ENCODE measurements at places on chromosomes 11 and 22.

- DNase-seq = peak; percentile 54
Observed at GRCh38 chr11:3341298-3341697, 37.6 kb downstream of the ZNF195 start.

- DNase-seq = no peak
Observed at GRCh38 chr22:42111798-42112197, 18.8 kb downstream of the CYP2D6 start.

DNA sequence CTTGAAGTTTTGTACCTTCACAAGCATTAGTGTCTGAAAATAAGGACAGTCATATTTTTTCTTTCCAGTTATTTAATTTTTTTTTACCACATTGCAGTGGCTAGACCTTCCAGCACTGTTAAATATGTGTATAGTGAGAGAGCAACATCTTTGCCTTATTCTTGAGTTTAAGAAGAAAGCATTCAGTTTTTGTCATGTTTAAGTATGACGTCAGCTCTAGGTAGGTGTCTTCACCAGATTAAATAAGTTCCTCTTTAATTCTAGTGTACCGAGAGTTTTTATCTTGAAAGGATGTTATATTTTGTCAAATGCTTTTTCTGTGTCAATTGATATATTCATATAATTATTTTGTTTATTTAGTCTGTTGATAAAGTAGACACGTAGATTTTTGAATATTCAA lies 258.8 kb downstream of the FAM181B start:
- no peak for DNase-seq

DNA sequence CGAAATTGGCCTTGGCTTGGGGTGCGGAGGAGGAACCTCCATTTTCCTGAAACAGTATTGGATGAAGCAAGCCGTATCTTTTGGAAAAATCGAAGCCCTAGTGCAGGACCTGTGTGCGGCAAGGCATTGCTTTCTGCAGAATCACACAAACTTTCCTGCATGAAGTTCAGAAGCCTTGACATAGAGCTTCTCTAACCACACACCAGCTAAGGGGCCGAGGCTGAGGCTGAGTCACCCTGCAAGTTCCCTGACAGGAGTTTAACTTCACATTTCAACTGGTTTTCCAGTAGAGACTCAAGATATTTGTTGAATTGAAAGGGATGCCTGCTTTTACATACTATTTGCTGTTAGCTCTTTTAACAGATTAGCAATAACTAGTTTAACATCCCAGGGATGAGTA lies 67.8 kb downstream of the TCF20 start:
- no peak for DNase-seq

DNA sequence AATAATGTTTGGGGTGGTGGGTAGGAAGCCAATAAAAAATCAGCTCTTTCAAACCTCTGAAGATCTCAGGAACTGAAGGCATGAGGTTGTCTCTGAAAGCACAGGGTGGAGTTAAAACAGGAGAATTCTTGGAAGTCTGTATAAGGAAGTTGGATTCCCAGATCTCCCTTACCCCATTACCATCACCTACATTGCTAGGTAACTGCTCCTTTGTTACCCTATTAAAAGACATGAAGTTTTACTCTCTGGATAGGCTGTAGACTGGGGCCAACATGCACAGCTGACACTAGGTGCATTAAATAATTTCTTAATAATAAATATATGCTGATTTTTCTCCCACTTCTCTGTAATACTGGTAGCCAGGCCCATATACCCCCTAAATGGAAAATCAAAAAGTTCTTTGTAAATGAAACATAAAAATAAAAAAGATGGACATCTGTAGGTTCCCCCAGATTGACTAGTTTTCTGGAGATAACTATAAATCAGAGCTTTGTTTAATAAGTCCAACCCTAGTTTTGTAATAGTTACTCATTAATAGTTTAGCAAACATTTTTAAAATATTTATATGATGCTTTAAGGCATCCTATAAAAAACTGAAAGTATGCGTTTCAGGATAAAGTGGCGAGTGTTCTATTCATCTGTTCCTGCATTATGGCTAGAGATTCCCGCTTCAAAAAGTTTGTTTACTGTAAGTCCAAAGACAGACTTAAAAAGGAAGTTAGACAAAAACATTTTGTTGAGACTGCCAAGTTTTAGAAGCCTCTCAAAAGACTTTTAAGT lies 63.8 kb downstream of the KIF18A start:
- DNase-seq = no peak
